ENCODE measurements at places on chromosomes 4 and X.

- no peak for DNase-seq
Observed at GRCh38 chr4:85776579-85776978, 301.6 kb downstream of the ARHGAP24 start.

- DNase-seq: no peak
Observed at GRCh38 chr4:176784816-176785215, 7.9 kb downstream of the VEGFC start.

- no peak for DNase-seq
Observed at GRCh38 chrX:86829786-86830185, 681.5 kb downstream of the DACH2 start.

DNA sequence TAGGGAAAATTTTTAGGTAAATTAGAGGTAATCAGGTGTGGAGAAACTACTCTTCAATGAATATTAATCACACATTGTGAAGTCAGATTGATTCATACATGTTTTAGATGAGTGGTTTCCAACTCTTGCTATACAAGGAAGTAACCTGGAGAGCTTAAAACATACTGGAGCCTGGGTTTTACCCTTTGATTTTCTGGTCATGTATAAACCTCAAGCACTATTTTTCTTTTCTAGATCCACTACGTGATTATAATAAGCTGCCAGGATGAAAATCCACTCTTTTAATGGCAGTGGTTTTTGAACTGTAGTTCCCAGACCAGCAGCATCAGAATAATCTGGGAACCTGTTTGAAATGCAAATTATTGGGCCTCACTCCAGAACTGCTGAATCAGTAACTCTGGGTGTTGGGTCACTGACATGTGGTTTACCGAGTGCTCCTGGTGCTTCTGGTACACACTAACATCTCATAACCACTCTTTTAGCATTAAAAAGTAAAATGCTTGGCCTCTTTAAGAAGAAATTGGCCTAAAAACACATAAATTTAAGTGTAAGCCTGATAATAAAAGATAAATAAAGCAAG is 63.4 kb downstream of the DCAF12L1 start:
- no peak for DNase-seq

DNA sequence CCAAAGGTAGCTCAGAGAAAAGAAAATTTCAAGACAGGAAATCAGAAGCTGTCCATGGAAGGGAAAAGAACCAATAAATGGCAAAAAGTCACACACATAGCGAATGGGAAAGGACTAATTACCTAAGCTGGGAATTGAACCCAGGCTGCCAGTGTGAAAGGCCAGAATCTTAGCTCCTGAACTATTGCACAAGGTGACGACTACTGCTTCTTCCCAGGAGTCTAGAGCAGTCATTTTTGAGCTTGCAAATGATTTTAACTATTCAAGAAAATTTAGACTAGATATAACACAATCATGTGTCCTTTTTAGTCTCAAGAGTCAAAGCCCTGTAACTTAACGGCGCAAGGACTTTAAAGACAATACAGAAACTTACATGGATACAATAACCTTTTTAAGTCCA is 34.1 kb upstream of the ZNF81 start:
- no peak for DNase-seq
